ENCODE measurements at places on chromosomes 5 and 9.

DNA sequence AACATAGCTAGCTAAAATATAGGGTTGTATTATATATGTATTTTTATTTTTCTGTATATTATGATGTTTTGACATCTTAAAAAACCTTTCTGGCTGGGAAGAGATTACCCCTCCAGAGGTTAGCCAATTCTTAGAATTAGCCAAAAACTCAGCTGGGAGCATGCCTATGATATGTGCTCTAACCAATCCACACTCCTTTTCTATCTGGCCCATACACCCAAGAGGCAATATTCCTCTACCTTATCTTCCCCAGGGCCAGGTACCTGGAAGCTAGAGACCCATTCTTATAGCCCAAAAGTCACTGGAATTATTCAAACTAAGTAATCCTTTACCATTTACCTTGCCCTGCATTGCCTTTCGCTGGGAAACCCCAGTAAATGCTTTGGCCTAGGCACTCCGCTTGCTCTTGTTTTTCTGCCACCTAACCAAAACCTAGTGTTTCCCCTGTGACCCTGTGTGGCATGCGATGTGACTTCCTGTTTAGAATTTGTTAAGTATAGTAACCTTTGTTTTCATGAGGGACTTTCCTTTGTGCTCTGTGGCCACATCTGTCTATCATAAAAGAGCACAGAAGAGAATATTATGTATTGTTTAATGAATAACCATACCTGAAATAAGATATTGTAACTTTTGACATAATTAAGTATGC is 37.4 kb downstream of the CSNK1G3 start:
- no peak for DNase-seq

DNA sequence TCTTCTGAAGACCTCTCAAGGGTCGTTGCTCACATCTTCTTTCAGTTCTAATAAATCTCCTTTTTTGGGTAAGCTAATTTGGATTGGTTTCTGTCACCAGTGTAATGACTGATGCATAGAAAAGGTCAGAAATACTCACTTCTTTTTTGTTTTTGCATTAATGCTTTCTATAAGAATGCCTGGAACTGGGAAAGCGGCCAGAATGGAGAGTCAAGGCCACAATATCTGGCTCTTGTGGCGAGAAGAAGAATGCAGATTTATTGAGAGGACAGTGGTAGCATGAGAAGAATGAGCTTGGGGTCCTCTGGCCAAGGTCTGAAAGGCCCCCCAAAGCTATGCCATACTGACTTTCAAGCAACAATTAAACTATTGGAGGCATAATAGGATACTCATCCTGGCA is 88.0 kb upstream of the SLC12A2 start:
- DNase-seq = no peak

DNA sequence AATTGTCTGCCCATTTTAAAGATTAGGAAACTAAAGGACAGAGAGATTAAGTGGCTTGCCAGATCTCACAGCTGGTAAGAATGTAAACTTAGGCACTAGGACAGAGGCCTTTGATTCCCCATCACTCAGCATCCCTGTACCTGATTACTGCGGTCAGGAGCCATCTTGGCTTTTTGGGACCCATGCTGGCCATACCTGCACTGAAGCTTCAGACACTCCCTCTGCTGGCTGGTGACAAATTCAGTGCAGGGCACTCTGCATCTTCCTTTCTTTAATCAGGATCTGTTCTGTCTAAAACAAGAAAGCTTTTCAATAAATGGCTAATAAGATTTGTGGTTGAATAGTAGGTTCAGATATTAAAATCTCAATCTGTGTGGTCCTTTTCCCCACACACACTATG is 215.5 kb upstream of the RORB start:
- DNase-seq = no peak

DNA sequence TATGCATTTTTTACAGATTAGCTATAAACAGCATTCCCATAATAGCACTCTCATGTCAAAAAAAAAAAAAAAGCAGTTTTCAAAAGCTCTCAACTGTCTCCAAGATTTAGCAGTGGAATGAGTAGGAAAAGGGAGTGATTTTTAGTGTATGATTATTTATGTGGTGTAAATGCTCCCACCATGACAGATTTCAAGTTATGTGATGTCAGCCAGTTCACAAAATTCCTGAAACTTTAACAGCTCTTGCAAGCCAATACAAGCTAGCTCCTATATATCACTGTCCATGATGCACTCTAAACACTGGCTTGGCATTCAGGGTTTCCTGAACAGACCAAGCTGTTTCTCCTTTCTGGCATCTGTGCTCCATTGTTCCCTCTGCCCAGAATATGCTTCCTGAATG is 7.9 kb upstream of the ANKDD1B start:
- no peak for DNase-seq

DNA sequence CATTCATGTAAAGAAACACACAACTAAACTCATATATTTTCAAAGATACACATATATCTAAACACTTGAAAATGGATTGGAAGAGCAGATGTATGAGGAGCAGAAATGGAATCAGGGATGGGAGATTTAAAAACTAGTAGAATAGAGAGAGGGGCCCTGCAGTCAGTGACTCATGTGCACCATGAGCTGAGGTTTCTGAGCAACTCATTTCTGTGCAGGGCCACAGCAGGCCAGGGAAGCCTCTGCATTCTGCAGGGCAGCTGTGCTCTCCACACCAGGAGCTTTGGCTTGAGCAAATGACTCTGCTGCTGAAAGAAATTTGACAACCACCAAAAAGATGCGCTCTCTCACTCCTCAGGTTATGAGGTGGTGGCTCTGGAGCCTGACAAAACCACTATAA is 27.1 kb downstream of the LHX6 start:
- no peak for DNase-seq

DNA sequence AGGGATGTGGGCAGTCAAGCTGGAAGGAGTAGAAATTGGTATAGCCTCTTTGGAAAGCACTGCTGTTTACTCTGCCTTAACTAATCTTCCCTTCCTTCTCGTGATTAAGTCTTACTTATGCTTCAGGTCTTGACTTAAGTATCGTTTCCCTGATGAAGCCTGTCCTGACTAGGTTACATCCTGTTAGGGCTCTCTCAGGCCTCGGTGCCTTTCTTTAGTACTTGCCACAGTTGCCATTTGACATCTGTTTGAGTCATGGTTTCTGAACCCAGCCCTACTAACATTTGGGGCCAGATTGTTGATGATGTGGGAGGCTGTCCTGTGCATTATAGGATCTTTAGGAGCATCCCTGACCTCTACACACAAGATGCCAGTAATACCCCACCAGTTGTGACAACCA is 94.4 kb downstream of the GAPVD1 start:
- no peak for DNase-seq

- no peak for DNase-seq
Observed at GRCh38 chr9:70466976-70467561, 52.6 kb upstream of the KLF9 start.

GRCh38 chr9:132027752-132028663 is 51.7 kb downstream of the MED27 start:
- no peak for DNase-seq

DNA sequence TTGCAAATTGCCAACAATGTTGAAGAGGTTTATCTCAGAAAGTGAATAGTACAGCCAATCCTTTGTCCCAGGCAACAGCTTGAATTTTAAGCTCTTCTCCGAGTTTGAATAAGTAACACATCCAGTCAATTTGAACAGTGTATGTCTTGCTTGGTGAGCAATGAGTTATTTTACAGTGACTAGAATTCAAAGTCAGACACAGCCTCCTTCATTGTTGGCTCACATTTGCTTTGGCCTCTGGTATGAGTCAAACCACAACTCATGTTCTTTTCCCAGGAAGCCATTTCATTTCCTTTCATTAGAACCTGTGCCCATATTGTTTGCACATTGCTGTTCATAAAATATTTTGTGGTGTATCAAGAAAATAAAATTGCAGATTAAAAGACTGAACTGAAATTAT is 622.0 kb upstream of the DAB2 start:
- DNase-seq = no peak

All from midbrain (tissue), 1 donor.